ENCODE measurements at places on chromosomes 6 and 20.

- H3K36me3 ChIP-seq: no peaks in the 10 kb centered on the region
- no peak overlapping the region for H3K4me3 ChIP-seq
- no peak overlapping the region for H3K27ac ChIP-seq
- H3K27me3 ChIP-seq: no peaks in the 10 kb centered on the region
- H3K4me1 ChIP-seq: no peaks in the 10 kb centered on the region
These were observed 70.1 kb downstream of the ISM1 start for GRCh38 chr20:13291157-13291556.

DNA sequence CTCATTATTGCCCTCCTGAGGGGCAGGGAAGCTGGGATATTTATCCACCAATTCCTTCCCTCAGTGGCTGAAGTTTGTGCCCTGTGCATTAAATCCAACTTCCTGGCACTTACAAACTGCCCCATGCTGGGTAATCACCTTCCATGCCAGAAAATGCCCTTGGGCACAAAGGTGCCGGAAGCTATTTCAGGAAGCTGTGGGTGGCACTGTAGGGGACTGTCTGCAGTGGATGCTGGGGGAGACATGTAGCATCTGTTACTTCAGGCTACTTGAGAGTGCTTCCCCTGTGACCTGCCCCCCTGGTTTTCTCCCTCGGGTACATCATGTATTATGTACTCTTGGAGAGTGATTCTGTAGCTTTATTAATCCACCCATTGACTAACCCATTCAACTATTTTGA lies 24.7 kb upstream of the RALGAPA2 start:
- H3K36me3 ChIP-seq: no peaks in the 10 kb centered on the region
- no peak overlapping the region for H3K27ac ChIP-seq
- no peak overlapping the region for H3K4me3 ChIP-seq
- no peaks in the 10 kb centered on the region for H3K4me1 ChIP-seq

- no peak overlapping the region for H3K27ac ChIP-seq
- DNase-seq: no peak
- no peak overlapping the region for H3K4me3 ChIP-seq
- no peaks in the 10 kb centered on the region for H3K36me3 ChIP-seq
- no peaks in the 10 kb centered on the region for H3K4me1 ChIP-seq
These were observed 126.4 kb downstream of the CCDC170 start for GRCh38 chr6:151620179-151620578.

- H3K4me3 ChIP-seq: no peak overlapping the region
- peaks cover 6% of the 10 kb centered on the region for H3K36me3 ChIP-seq
- H3K4me1 ChIP-seq: peaks cover 50% of the 10 kb centered on the region
These were observed 5.6 kb downstream of the SMIM29 start for GRCh38 chr6:34243131-34243771.
